Activated T-helper 17 cell treated with anti-CD3 and anti-CD28 coated beads, Interleukin-2, amount 50 U/mL, for 72 hours (primary cell): ENCODE measurements at places on chromosomes 2 and 18.

DNA sequence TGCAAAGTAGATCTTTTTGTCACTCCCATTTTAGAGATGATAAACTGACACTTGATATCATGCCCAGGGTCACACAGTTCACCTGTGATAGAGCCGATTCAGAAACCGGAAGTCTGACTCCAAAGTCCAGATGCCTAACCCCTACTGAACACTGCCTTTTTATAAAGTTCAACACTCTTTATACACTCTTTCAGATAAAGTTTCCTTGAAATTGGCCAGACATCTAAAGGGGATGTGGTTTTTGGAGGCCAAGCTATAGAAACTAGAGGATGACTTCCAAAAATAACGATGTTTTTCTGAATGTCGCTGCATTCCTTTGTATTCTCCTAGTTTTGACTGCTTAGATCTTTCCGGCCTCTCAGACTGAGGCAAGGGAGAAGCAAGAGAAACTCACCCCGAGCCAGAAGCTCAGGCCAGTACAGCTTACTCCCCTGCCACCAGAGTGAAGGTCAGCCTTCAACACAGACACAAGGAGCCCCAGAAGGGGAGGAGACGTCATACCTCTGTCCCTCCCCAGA, 61.8 kb downstream of the NRP2 start:
- ATAC-seq = no peak

DNA sequence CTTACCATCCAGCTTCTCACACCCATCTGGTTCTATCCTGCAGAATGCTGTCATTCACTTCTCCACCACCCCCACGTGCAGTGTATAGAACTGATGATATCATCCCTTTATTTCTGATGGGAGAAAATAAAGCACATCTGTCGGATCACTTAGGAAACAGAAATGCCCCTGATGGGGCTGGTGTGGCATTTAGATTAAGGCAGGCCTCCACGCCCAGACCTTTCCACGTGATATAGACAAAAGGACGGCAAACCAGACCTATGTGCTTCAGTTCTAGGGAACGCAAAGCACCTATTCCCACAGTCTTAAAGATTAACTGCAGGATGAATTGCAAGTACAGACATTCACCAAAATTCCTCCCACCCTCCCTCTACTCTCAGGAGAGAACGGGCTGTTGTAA, 27.6 kb upstream of the CABLES1 start:
- no peak for ATAC-seq

DNA sequence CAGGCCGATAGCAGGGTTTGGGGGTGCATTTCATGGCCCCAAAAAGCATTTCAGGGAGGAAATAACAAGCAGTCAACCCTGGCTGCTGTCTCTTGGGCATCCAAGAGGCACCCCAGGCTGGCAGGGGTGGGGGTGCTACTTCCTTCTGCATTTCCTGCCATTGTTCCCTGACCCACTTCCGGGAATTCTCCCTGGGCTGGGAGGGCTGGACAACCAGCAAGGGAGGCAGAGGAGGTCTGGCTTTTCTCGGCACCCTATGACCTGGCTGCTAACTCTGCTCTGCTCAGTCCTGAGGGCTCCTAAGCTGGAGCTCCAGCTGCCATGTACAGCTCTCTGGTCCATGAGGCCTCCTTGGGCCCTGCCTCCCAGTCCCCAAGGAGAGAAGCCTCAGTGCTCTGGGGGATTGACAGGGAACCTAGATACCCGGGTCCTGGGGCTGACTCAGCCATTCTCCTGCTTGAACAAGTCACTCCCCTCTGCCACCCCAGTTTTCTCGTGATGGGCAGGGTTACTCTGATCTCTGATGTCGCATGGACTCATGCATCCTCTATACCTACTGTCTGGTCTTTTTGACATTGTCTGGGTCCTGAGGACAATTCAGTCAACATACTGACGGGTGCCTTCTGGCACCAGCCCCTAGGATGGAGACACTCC, 47.2 kb downstream of the DYSF start:
- no peak for ATAC-seq

- ATAC-seq = no peak
Observed at GRCh38 chr18:62324181-62324828, 805 bp upstream of the TNFRSF11A start.

DNA sequence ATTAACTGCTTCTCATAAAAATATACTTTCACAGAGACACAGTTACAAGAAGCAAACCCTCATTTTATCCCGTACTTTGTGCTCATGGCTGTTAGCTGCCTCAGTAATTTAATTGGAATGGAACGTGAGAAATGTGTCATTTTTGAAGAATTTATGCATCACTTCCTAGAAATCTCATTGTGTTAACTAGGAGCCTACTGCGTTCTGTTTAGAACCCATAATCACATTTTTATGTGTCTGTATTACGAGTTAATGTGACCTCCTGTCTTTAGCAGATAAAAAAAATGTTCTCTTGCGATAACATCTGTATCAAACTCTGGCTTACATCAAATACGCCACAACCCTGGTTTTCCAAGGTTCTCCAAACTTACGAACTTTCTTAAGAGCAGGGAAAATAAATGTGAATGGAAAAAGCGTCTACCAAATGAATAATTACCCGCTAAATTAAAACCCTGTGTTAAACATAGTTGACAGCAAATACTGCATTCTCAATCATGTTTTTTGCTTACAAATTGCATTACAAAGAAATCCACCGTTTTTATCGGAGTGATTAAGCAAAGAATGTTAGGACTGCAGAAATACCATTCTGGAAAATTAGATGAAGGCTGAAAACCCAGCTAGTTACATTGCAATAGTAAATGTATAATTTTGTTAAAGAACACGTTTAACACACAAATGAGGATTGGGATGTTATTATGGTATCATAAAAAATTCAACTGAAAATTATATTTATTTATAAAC, 12.1 kb upstream of the GBX2 start:
- no peak for ATAC-seq

DNA sequence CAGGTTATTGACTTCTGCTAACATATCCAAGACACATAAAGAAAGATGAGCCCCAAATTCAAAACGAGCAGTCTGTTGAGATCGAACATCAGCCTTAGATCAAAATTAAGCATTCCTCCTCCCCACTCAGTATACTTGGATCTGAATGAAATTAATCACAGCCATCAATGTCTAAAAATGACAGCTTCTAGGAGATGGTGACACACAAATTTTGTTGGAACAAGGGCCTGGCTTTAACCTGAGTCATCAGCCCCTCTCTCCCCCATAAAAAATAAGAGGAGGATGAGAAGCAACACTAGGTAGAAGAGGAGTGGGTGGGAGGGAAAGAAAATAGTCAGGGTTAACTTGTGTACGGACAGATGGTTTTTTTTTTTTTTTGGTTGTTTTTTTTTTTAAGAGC, 223.1 kb downstream of the EXOC6B start:
- ATAC-seq = peak; percentile 14

- no peak for ATAC-seq
Observed at GRCh38 chr2:50476174-50476573, 555.8 kb downstream of the NRXN1 start.

GRCh38 chr2:144099780-144100377, 420.0 kb downstream of the ZEB2 start:
- ATAC-seq = peak; percentile 94

GRCh38 chr2:207681431-207681830, 30.0 kb upstream of the CCNYL1 start:
- no peak for ATAC-seq

DNA sequence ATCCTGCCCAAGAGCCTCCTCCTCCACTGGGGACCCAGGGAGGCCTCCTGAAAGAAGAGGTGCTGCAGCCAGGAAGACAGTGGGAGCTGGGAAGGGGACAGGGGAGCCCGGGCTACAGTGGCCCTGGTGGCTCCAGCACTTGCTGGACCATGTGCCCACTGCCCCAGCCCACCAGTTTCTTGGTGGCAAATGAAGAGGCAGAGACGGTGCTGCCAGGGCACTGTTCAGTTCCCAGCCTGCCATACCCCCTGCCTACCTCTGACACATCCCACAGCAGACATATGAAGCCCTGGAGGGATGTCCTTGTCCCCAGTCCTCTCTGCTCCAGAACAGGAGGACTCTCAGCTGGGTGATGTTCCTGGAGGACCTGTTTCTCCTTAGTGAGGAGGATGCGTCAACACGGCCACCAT, 3.7 kb downstream of the RAMP1 start:
- ATAC-seq = no peak

GRCh38 chr2:191215230-191215629, 30.0 kb upstream of the MYO1B start:
- no peak for ATAC-seq

GRCh38 chr2:195648787-195649186, 8.2 kb upstream of the SLC39A10 start:
- no peak for ATAC-seq

DNA sequence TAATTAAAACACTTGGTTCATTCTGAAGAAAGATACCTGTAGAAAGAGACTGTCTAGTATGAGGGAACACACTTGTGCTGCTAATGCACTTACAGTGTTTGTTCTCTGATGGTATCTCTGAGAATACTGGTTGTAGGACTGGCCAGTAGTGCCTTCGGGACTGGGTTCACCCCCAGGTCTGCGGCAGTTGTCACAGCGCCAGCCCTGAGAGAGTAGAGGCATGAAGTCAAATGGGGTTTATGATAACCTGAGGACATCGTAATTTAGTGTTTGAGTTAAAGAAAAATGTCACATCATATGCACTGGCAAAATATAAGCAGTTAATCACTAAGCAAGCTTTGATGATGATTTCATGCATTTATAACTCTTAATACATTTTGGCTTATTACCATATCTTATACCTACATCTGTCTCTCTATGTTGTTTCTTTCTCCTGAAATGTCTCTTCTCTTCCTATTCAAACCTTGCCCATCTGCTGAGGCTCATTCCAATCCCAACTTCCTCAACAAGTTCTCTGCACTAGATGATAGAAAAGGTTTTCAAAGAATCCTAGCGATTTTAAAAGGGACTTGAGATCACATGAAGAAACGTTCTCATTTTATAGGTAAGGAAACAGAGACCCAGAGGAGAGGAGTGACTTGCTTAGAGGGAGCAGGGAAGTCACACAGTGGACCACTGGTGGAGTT, 50.2 kb downstream of the ATIC start:
- no peak for ATAC-seq

GRCh38 chr2:240888130-240888889, 7.6 kb downstream of the MAB21L4 start:
- no peak for ATAC-seq

DNA sequence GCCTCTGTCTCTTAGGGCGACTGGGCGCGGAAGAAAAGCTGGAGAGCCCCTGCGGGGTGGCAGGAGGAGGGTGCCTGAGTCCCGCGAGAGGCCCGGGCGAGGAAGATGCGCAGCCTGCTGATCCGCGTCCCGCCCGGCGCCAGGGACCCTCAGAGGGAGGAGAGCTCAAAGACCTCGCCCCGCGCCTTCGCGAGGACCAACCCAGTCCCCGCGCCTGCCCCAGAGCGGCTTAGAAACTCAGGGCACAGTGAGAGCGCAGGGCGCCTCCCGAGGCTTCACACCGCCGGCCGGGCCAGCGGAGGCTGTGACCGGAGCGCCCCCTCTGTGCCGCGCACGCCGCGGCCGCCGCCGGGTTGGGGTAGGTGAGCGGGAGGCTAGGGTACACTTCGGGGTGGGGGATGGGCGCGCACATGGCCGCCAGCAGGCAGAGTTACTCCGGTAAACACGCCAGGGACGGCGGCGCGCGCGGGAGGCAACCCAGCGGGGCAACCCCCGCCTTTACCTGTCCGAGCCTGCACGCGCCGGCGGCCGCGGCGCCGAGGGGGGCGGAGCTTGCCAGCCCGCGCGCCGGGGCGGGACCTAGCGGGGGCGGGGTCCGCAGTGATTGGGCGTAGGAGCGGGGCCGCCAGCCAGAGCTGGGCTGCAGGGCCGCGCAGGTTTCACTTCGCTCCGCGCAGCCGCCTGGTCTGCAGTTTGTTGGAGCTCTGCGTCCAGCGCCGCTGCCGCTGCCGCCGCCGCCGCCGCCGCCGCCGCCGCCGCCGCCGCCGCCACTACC, at the start of gene BCL2L11:
Gene BCL2L11, plus strand, starts transcription at position 662 of the 775 bp plus-strand sequence. CDS start 2,832 bp downstream, outside the sequence.
- peak; percentile 55 for ATAC-seq

DNA sequence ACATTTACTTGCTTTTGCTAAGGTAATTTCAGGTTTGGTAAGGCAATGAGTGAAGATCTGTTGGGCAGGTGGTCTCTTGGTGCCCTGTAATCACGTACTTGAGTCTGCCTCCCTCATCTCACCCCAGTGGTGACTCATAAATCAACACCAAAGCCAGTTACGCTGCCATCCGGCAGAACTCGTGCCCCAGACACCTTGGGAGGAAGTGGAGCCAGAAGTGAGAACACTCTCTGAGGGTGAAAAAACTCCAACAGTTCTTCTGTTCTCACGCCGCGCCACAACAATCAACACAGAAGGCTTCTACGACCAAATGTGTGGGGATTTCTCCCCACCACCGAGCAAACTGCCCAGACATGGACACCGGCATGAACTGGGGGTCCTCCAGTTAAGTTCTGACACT, 206.2 kb downstream of the ARL4C start:
- ATAC-seq = peak; percentile 70

DNA sequence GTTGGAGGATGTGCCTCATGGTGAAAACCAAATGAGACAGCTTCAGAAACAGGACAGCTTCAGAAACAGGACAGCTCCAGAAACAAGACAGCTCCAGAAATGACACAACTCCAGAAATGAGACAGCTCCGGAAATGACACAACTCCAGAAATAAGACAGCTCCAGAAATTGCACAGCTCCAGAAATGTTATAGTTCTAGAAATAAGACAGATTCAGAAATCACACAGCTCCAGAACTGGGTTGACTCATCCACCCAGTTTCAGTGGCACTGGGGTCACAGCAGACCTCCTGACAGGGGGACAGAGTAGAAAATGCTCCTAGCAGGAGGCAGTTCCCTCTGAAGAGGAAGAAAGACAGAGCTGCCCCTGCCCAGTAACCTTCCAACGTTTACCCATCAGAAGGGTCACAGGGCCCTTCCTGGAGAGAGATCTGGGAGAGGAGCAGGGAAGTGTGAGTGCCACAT, 26.9 kb upstream of the COL6A3 start:
- peak; percentile 78 for ATAC-seq

DNA sequence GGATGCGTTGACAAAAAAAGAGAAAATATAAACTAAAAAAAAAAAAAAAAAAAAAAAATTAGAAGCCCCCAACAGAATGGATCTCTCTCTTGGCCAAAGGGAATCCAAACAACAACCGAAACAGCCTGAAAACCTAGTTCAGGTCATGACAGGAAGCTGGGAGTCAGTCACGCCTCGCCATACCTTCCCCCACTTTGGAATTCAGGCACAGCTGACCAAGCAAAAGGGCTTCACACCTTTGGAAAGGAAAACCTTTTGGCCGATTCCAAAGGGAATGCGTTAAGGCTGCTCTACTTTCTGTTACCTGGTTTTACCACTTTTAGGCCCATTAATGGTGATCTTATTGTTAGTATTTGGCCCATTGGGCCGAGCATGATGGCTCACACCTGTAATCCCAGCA, 17.9 kb upstream of the RMC1 start:
- ATAC-seq = no peak

DNA sequence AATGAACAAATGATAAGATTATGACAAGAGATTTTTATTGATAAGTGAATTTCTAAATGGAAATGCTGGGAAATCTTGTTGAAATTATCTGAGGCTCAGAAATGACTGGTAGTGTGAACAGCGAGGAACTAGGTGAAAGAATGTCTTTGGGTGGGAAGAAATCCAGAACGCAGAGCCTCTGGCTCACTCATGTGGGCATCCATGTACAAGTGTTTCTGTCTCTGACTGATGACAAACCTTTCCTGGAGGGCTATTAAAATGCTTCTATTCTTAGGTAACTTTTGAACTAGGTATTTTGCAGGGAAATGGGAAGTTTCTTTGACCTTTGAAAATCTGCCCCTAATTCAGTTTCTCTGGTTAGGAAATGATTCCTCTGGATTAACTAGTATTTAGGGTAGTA, 598.6 kb downstream of the SLC4A3 start:
- no peak for ATAC-seq
